MV-4-11 (cell line): ENCODE measurements at places on chromosomes 13 and 19.
A peak's percentile ranks its signal among the peaks of the same experiment; 100 is the strongest.

- DNase-seq = peak; percentile 66
Measured at GRCh38 chr19:28667348-28667977, 545.5 kb downstream of the UQCRFS1 start.

DNA sequence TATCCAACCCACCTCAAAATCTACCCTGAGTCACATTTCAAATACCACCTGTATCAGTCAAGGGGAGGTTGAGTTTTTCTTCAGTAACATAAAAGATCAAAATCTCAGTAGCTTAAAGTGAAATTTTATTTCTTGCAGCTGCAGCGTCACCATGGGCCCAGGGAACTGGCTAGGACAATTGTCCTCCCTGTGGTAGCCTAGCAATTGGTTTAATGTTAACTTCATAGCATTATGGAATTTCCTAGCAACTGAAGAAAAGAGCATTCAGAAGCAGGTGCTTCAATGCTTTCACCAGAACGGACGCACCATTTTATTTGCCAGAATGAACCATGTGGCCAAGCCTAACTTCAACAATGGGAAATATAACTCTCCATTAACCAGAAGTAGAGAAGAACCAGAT is 359.3 kb upstream of the TSHZ3 start:
- DNase-seq = no peak

DNA sequence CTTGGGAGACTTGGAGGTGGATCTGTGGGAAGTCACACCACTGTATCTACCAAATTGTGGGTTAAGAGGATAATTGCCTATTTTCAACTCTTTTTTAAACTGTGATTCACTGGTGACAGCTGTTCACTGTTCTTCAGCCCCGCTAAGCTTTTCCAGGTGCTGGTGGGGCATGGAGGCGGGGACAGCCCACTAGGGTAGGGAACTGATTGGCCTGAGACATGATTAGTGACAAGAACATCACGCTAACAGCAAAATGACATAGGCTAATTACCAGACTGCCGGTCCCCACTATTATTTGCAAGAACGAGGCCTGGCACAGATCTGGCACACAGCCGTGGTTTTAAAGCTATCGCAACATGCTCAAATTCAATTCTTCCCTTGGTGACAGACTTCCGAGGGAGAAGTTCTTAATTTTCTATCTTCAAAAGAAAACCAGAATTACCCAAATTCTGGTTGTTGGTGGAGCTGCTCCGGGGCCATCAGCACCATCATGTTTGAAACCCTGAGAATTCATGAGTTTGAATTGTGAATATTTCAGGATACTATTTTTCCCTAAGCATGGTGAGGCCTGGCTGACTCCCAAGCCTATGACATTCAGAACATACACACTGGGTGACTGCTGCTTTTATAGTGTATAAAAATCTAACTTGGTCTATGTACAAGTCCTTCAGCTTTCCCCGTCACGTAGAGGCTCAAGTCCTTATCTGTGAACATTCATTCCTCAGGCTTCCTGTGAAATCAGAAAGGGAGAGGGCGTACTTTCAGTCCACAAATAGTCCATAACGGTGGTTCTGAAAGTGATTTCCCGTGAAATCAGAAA is 17.9 kb downstream of the DOCK9 start:
- DNase-seq = no peak

DNA sequence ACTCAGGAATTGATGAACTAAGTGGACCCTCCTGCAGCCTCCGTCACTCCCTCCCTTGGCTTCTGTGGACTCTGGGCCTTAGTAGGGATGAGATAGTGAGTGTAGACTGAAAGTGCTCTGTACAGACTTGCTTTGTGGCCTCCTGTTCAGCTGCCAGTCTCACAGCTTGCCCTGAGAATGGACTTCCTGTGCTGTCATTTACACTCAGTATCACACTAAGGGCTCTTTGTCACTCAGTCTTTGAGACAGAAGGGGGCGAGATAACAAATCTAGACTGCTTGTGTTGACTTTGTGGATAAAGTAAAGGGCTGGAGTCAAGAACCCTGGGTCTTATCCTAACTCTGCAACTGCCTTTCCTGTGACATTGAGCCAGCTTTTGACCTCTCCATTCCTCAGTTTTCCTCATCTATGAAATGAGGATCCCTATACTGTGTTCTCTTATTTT is 21.0 kb upstream of the SPRY2 start:
- DNase-seq = peak; percentile 39

DNA sequence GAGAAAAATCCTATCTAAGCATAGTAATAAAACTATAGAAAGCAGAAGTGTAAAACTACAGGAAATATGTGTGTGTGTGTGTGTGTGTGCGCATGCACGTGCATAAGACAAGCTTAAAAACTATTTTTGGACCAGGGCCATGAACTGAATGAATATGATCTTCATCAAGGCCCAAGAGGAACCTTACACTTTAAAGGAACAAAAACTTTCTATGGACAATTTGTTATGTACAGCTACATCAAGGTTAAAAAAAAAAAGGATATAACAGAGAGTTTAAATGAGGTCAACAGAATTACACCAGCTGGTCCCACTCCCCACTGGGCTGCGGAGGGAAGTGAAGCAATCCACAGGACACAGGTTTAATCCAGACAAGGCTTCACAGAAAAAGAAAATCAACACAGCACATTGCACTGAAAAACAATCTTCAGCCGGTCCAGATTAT is 151.1 kb downstream of the LHFPL6 start:
- DNase-seq = peak; percentile 99
